ENCODE measurements at places on chromosomes 6 and 20.

GRCh38 chr6:142359271-142359960 lies 57.6 kb downstream of the ADGRG6 start:
- DNase-seq, result no peak

DNA sequence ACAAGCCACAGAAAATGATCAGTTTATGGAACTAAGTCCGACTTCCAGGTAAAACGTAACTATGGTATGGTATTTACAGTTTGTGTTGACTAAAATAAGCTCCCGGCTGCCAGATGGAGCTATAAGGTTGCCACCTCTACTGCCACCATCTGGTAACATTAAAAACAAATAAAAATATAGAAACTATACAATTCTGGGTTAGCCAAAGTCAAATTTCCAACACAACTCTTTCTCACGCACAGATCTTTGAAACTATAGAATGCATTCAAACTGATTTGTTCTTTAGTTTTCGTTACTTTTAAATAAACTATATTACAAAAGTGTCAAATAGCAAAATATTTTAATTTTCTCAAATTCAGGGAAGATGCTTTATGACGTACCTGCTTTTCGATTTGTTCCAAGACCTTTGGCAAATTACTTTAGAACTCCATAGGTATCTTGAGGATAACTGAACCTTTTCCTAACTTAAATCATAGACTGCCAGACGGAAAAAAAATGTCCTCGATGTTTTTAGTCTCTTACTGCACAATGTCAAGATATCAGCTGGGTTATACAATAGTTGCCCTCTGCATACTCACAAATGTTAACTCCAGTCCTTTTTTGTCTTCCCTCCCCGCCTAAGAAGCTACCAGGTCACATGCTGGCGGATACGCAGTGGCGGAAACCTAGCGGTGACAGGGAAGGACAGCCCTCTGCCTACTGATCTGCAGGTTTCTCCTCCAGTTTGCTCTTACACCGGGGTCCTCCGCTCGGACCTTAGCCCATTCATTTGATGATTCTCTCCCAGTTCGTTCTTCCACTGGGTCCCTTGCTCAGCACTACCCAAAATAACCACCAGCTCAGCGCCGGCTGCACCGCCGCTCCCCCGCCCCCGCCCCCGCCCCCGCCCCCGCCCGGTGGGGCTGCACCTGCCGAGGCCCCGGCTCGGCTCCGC lies 888 bp downstream of the SLC17A5 start:
- peak; percentile 88 for DNase-seq

- no peak for DNase-seq
These were observed 53.0 kb downstream of the DEK start for GRCh38 chr6:18211338-18211737.

GRCh38 chr20:10673842-10674683 lies at the start of gene JAG1:
Gene JAG1 (minus strand): TSS chr20:10673999. CDS start chr20:10673530, 469 bp downstream.
- peak; percentile 89 for DNase-seq

GRCh38 chr6:119182875-119183274 lies 104.4 kb upstream of the FAM184A start:
- no peak for DNase-seq

DNA sequence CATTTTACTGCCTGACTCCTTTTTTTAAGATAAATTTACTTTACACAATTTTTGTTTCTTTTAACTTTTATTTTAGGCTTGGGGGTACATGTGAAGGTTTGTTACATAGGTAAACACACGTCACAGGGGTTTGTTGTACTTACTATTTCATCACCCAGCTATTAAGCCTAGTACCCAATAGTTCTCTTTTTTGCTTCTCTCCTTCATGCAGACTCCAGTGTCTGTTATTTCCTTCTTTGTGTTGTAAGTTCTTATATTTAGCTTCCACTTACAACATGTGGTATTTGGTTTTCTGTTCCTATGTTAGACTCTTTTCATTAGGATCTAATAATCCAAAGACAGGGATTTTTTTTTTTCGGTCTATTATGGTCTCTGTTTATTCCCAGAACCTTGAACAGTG lies 83.5 kb upstream of the CCN6 start:
- no peak for DNase-seq

GRCh38 chr6:169156793-169157147 lies 96.9 kb downstream of the THBS2 start:
- DNase-seq, result no peak

- DNase-seq, result no peak
These were observed 2.1 kb downstream of the DEFB121 start for GRCh38 chr20:31403886-31404285.

DNA sequence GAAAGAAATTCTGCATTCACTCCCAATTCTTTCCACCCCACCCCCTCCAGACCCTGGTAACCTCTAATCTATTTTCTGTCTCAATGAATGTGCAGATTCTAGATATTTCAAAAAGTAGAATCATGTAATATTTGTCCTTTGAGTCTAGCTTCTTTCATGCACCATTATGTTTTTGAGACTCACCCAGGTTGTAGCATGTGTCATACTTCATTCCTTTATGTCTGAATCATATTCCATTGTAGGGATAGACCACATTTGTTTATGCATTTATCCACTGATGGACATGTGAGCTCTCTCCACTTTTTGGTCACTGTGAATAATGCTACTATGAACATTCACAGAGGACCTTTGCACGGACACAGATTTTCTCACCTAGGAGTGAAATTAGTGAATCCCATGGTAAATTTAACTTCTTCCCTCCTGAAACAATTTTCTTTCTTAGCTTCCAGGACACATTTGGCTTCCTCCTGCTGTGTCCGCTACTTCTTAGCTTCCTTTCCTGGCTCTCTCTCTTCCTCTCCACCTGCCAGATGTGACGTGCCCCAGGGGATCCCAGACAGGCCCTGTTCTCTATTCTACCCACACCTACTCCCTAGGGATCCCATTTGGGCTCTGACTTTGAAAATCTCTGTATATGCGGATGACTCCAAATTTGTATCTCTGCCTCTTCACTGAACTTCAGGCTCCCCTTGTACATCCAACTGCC lies 24.1 kb upstream of the ARFGEF2 start:
- no peak for DNase-seq

DNA sequence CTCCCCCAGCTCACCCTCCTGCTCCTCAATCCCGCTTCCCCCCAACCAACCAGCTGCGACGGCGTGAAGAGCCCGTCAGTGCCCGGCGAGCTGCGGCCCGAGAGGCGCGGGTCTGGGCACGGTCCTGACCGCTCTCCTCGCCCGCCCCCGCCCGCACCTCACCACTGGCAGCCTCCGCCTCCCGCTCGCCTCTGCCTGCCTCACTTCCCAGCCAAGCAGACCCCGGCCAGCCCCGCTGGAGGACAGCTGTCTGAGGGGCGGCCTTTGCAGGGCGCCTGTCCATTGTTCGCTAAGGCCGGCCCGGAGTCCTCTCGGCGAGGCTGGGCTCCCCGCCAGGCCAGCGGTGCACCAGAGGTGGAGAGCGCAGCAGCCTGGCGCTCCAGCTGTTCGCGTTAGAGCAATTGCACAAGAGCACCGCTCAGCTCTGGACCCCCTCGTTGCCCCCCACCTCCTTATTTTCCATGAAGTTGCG lies 1.3 kb downstream of the SOBP start:
- DNase-seq, result no peak

DNA sequence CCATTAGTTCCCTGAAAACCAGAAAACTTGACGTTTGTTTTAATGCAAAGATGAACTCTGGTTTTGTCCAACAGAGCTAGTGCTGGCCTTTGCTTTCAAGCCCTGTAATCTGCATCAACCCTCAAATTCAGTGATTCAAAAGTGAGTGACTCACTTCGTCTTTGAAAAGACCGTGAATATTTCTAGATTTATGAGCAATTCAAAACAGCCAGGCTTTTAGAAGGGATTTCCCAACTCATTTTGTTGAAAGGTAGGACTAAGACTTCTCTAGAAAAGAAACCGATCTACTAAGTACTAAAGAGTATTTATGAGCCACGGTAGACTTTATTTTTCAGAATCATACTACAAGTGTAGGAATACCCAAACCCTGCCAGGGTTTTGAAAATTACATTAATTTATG lies 121.5 kb downstream of the UST start:
- DNase-seq, result no peak

DNA sequence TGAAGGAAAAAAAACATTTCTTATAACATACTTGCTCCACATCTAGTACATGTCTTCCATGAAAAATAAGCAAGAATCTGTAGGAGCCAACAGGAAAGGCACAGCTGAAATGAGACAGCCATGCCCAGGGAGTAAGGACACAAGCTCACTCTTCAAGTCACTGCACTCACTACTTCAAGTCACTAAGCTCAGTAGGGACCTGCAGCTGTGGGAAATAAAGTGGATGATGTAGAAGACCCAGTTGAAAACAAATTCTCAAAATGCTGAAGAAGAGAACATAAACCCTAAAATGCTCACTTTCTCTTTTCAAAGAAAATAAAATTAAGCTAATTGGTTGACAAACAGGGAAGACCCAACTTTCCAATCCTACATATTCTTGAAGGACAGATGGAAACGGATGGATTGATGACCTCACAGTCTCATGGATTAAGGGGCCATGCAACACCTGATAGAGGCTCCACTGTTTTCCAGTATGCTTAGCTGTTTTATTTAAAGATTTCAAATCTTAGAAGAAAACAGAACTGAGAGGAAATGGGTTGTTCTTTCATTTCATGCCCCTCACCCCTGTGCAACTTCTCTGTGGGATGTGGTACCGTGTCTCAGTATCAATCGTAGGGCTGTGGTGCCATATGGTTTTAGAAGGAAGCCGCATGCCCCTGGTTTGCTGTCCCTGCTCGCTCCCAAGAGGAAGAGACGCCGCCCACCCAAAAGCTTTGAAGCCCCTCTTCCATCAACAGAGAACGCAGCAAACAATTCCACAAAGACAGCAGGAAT lies 133.3 kb downstream of the WDR27 start:
- DNase-seq, result no peak

DNA sequence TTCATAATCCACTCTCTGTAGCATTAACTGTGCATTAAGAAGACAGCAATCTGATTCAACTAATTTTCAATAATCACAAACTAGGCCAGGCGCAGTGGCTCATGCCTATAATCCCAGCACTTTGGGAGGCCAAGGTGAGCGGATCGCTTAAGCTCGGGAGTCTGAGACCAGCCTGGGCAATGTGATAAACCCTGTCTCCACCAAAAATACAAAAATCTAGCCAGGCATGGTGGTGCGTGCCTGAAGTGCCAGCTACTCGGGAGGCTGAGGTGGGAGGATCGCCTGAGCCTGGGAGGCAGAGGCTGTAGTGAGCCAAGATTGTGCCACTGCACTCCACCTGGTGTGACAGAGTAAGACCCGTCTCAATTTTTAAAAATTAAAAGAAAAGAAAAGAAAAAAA lies 29.5 kb downstream of the SERPINB9 start:
- no peak for DNase-seq

DNA sequence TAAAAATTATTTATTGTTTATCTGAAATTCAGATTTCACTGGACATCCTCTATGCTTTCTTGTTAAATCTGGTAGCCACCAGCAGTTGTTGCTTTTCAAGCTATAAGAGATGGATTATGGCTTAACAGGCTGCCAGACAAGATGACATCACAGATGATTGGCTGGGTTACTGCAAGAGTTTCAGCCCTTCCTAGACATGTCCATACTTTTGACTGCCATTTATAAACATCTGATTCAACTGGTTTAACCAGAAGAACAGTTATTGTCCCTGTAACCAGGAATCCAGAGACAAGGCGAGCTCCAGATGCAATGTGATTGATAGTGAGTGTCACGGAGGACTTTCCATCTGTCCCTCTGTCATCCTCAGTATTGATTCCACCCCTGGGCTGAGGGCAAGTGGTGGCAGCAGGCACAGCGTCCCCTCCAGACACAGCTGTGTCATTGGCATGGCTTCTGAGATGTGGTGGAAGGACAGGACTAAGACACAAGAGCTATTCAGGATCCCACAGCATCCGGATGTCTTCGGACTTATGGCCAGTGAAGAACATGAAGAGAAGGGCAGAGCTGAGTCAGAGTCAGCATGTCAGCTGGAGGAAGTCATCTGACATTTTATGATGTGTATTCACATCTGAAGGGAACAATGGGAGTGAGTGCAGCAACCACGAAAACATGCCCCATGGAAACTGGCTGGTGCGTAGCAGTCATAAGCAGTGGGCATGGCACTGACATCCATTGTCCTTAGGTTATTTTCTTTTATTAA lies 284.5 kb upstream of the CDYL start:
- DNase-seq, result no peak

DNA sequence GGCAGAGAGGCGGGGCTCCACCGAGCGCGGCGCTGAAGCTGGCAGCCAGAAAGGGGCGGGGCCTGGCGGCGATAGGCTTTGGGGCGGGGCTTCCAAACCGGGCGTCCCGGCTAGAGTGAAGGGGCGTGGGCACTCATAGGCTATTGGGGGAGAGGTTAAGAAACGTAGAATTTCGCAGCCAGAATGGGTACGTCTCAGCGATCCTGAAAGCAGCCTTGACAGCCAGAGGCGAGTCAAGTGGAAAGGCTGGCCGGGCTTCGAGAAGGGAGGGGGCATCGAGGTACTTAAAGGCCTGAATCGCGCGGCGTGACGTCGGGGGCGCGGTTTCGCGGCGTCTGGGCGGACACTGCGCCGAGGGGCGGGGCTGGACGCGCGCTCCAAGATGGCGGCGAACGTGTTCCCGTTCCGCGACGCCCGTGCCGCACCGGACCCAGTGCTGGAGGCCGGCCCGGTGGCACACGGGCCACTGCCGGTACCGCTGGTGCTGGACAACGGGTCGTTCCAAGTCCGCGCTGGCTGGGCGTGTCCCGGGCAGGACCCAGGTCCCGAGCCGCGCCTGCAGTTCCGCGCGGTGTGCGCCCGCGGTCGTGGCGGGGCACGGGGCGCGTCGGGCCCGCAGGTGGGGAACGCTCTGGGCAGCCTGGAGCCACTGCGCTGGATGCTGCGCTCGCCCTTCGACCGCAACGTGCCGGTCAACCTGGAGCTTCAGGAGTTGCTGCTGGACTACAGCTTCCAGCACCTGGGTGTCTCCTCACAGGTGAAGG lies at the start of gene ACTR5:
TSS of gene ACTR5 (plus strand) at position 364 of the 764 bp plus-strand sequence. CDS start at position 383, 19 bp downstream.
- DNase-seq, result peak; percentile 89

GRCh38 chr6:36875250-36875633 lies 639 bp upstream of the PPIL1 start:
- no peak for DNase-seq
